ENCODE measurements at places on chromosomes 13 and 19. TPM values are rescaled to one million over a fixed set of nuclear protein-coding genes. Genes with fewer than 3 reads are reported as not detected.

Gene PRR22
- 4.2 TPM for total RNA-seq

Gene ZNF561
- 47.3 TPM for total RNA-seq

Gene PINLYP
- 1.7 TPM for total RNA-seq

Gene CLEC11A
- 2.3 TPM for total RNA-seq

Gene ZNF614
- total RNA-seq = 5.7 TPM

Gene CYP2A7
- total RNA-seq = not detected

Gene JOSD2
- 18.8 TPM for total RNA-seq

Gene SIGLEC12
- total RNA-seq = not detected

Gene DKKL1
- total RNA-seq = not detected

Gene AMER2
- total RNA-seq = not detected

Gene IFNL1
- total RNA-seq = not detected

Gene DENND1C
- 175 TPM for total RNA-seq

Gene FUT1
- not detected for total RNA-seq

Gene SMIM44
- total RNA-seq = not detected

Gene ZNF723
- total RNA-seq = not detected

Gene GPC6
- total RNA-seq = not detected

Gene ZFP82
- 4.1 TPM for total RNA-seq

Gene SERTAD1
- 53.5 TPM for total RNA-seq

Gene CBY2
- not detected for total RNA-seq

Gene SHC2
- not detected for total RNA-seq

Gene SOX21
- total RNA-seq = not detected
